Activated naive CD4-positive, alpha-beta T cell treated with anti-CD3 and anti-CD28 coated beads, Interleukin-2, amount 10 ng/mL, durations not matched to agents 7 days and 5 days (primary cell): ENCODE measurements at places on chromosomes 11 and 22.

GRCh38 chr11:1370186-1371025 is 19.3 kb upstream of the BRSK2 start:
- no peaks in the 10 kb centered on the region for H3K27me3 ChIP-seq
- no peaks in the 10 kb centered on the region for H3K4me1 ChIP-seq
- H3K4me3 ChIP-seq = no peak overlapping the region
- no peak for DNase-seq
- H3K36me3 ChIP-seq = no peaks in the 10 kb centered on the region

GRCh38 chr11:64720167-64720566 is 2.8 kb downstream of the NRXN2 start:
- DNase-seq = no peak
- no peaks in the 10 kb centered on the region for H3K36me3 ChIP-seq
- H3K4me1 ChIP-seq = peaks cover 17% of the 10 kb centered on the region
- peaks cover 78% of the 10 kb centered on the region for H3K27me3 ChIP-seq

GRCh38 chr22:17924735-17925364 is 99.5 kb downstream of the MICAL3 start:
- no peak overlapping the region for H3K27ac ChIP-seq
- no peak for DNase-seq
- no peaks in the 10 kb centered on the region for H3K27me3 ChIP-seq
- H3K4me3 ChIP-seq = no peak overlapping the region
- no peaks in the 10 kb centered on the region for H3K36me3 ChIP-seq
- peaks cover 10% of the 10 kb centered on the region for H3K4me1 ChIP-seq

- H3K4me1 ChIP-seq = no peaks in the 10 kb centered on the region
- H3K27ac ChIP-seq = no peak overlapping the region
- H3K4me3 ChIP-seq = no peak overlapping the region
Measured at GRCh38 chr11:2837096-2837601, 48.4 kb downstream of the CDKN1C start.

- H3K36me3 ChIP-seq = no peaks in the 10 kb centered on the region
- H3K27me3 ChIP-seq = peaks cover 15% of the 10 kb centered on the region
- no peak overlapping the region for H3K27ac ChIP-seq
- peak; percentile 82 for DNase-seq
Measured at GRCh38 chr11:3091846-3092602, 34.8 kb upstream of the CARS1 start.

DNA sequence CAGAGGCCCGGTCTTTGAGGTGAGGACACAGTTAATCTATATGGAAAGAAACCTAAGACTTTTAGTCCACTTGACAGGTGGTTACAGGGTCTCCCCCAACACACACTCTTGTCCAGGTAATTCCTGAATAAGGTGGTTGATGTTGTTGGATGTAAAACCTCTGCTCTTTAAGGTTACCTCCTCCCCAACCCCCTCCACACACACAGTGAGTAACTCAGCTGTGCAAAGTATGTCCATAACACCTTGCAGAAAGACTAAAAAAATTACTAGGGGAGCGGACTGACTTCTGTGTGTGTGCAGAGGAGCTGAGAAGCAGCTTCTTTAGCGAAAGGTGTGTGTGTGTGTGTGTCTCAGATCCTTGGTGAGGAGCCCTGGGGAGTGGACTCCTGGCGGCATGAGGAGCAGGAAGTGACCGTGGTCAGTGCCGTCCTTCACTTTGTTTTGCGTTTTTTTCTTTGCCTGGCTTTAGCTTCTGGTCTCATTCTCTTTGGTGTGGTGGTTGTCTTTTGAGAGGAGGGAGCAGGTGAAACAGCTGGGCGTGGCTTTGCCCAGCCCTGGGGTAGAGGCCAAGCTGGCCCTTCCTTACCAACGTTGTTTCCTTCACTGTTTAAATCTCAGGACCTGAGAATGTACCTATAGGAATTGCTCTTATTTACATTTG is 1.7 kb downstream of the ZBED4 start:
- H3K27ac ChIP-seq = peak overlapping the region; percentile 96
- H3K4me1 ChIP-seq = peaks cover 55% of the 10 kb centered on the region
- no peak for DNase-seq
- peak overlapping the region; percentile 97 for H3K4me3 ChIP-seq
- H3K36me3 ChIP-seq = peaks cover 15% of the 10 kb centered on the region

DNA sequence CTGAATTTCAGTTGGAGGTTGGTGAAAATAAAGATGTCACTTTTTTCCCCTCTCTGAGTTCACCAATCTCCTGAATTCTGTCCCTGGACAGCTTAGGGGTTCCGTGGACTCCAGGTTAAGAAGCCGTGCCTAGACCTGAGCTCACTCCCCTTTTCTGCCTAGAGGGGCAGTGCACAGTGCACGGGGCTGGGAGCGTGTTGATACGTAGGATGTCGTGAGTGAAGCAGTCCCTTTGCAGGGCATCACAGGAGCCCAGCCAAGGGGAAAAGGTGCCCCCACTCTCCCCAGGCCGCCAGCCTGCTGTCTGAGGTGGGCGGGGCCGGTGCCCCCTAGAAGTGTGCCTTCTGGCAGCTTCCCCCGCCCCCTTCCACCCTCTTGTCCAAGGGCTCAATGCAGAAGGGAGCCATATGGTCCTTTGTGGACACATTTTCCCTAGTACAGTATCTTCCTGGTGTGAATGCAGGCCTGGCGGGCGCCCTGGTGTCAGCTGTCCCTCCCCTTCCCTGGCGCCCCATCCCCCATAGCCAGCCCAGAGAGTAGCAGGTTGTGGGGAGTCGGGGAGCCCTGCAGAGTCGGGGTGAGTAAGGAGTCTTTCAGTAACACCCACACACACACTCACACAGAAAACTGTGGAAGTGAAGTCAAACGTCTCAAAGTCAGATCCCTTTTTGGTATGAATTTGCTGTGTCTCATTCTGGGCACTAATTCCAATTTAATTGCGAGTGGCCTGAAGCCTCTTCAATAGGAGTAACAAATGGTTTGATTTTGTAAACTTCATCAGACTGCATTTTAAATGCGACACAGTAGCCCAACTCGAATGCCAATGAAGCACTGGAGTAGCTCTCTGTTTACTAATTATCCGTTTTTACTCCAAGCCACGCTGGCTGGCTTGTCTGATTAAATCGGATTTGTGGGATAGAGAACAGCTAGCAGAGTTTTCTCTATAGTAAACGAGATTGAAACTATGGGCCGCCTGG is 67.5 kb upstream of the NNMT start:
- H3K27me3 ChIP-seq = peaks cover 53% of the 10 kb centered on the region
- no peaks in the 10 kb centered on the region for H3K36me3 ChIP-seq
- no peak overlapping the region for H3K27ac ChIP-seq
- peaks cover 18% of the 10 kb centered on the region for H3K4me1 ChIP-seq
- H3K4me3 ChIP-seq = no peak overlapping the region

- H3K36me3 ChIP-seq = no peaks in the 10 kb centered on the region
- H3K4me1 ChIP-seq = peaks cover 3% of the 10 kb centered on the region
- DNase-seq = peak; percentile 8
- no peak overlapping the region for H3K27ac ChIP-seq
- H3K27me3 ChIP-seq = no peaks in the 10 kb centered on the region
Measured at GRCh38 chr11:2551131-2551530, 106.3 kb downstream of the KCNQ1 start.

- H3K36me3 ChIP-seq = no peaks in the 10 kb centered on the region
- H3K4me1 ChIP-seq = no peaks in the 10 kb centered on the region
- no peaks in the 10 kb centered on the region for H3K27me3 ChIP-seq
Measured at GRCh38 chr22:48517039-48518030, 1310.3 kb downstream of the BRD1 start.
